ENCODE measurements at places on chromosomes 7 and 10. TPM values are rescaled to one million over a fixed set of nuclear protein-coding genes. Genes with fewer than 3 reads are reported as not detected.

The ANKIB1 gene
- 32.3 TPM for total RNA-seq

The CRPPA gene
- 1.6 TPM for total RNA-seq

The C10orf53 gene
- total RNA-seq = not detected

The KAZALD1 gene
- total RNA-seq = 0.90 TPM

The VSIR gene
- 59.6 TPM for total RNA-seq

The ANKRD7 gene
- 1.4 TPM for total RNA-seq

The RARRES2 gene
- not detected for total RNA-seq

The CLDN3 gene
- not detected for total RNA-seq

The GTF2IRD1 gene
- total RNA-seq = 1.4 TPM

The SPDYE1 gene
- not detected for total RNA-seq

The IFIT1B gene
- total RNA-seq = not detected

- no peak overlapping the region for H3K4me3 ChIP-seq
- no peak overlapping the region for H3K27ac ChIP-seq
- peaks cover 8% of the 10 kb centered on the region for H3K27me3 ChIP-seq
- DNase-seq = peak; percentile 21
- no peaks in the 10 kb centered on the region for H3K36me3 ChIP-seq
These were observed 40.4 kb upstream of the DLX5 start for GRCh38 chr7:97064972-97065587.

GRCh38 chr10:12685261-12686058, 316.1 kb downstream of the CCDC3 start:
- H3K27ac ChIP-seq = no peak overlapping the region
- no peaks in the 10 kb centered on the region for H3K27me3 ChIP-seq
- no peaks in the 10 kb centered on the region for H3K36me3 ChIP-seq
- no peak overlapping the region for H3K4me3 ChIP-seq
- H3K4me1 ChIP-seq = peaks cover 7% of the 10 kb centered on the region
- DNase-seq = no peak

- no peak overlapping the region for H3K27ac ChIP-seq
- DNase-seq = no peak
- H3K36me3 ChIP-seq = no peaks in the 10 kb centered on the region
- H3K27me3 ChIP-seq = peaks cover 3% of the 10 kb centered on the region
- H3K4me1 ChIP-seq = no peaks in the 10 kb centered on the region
These were observed 18.4 kb upstream of the COBL start for GRCh38 chr7:51335057-51335456.

- peak overlapping the region; percentile 91 for H3K27ac ChIP-seq
- H3K27me3 ChIP-seq = no peaks in the 10 kb centered on the region
- peak; percentile 30 for DNase-seq
- peak overlapping the region; percentile 85 for H3K4me3 ChIP-seq
- peaks cover 24% of the 10 kb centered on the region for H3K36me3 ChIP-seq
These were observed 2.2 kb upstream of the CUEDC2 start for GRCh38 chr10:102434394-102435132.

- H3K4me3 ChIP-seq = no peak overlapping the region
- H3K27ac ChIP-seq = no peak overlapping the region
- H3K4me1 ChIP-seq = peaks cover 9% of the 10 kb centered on the region
- H3K36me3 ChIP-seq = peaks cover 3% of the 10 kb centered on the region
- DNase-seq = no peak
These were observed 135.8 kb downstream of the JAZF1 start for GRCh38 chr7:28044825-28045224.

DNA sequence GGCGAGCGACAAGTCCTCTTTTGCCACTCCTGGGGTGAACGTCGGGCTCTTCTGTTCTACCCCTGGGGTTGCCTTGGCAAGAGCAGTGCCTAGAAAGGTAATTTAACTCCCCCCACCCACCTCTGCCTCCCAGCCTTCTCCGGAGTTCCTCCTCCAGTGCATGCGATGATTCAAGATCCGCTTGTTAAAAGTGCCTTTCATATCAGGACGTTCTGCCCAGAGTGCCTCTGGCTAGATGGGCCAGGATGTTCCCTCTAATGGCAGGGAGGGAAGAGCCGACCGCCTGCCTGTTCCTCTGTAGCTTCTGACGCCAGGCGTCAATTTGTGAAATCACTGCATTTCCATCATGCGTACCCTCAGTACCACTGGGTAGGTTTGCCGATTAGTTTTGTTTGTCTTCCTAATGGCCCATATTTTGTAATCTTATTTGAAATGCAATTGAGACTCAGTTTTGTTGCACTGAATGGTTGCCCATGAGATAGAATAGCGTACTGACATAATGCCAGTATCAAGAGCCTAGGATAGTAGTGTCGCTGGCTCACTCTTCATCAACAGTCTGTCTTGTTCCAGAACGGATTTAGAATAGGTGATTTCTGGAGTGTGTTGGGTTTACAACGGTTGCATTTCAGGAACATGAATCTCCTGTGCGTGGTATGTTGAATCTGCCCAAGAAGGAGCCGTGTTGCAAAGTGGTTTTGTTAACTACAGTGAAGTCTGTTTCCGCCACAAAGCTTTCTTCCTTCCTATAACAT, 13.5 kb downstream of the ECHDC3 start:
- no peaks in the 10 kb centered on the region for H3K36me3 ChIP-seq
- H3K27me3 ChIP-seq = no peaks in the 10 kb centered on the region
- no peak overlapping the region for H3K27ac ChIP-seq

DNA sequence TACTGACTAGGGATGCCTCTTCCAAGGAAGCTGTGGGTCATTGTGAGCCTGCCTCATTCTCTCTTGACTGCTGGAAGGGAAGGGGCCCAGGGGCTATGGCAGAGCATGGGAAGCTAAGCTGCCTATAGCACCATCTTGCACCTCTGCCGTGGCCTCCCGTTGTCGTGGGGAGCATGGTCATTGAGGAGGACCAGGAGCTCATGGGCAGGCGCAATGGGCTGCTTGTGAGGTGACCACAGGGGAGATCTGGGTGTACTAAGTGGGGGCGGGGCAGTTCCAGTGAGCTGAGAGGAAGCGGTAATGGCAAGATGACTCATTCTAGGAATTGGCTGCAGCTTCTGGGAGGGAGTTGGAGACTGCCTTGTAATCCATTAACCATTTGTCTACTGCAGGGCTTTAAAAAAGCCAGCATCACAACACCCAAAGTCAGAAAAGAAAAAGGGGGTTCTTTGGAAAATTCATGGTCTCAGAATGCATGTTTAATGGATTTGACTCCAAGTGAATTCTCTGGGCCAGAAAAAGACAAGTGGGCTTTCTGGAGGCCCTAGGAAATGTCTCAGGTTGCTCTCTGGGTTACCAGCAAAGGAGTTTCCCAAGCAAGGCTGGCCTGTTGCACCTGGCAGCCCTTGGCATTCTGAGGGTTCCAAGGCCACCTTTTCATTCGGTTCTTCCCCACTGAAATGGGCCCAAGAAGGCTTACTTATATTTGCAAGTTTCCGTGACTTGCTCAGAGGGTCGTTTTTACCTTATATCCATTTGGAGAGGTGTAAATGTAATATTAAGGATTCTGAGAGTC, 3.6 kb downstream of the DUSP5 start:
- H3K27ac ChIP-seq = peak overlapping the region; percentile 91
- H3K4me3 ChIP-seq = peak overlapping the region; percentile 99
- DNase-seq = peak; percentile 85
- H3K36me3 ChIP-seq = peaks cover 76% of the 10 kb centered on the region
- H3K4me1 ChIP-seq = peaks cover 66% of the 10 kb centered on the region

DNA sequence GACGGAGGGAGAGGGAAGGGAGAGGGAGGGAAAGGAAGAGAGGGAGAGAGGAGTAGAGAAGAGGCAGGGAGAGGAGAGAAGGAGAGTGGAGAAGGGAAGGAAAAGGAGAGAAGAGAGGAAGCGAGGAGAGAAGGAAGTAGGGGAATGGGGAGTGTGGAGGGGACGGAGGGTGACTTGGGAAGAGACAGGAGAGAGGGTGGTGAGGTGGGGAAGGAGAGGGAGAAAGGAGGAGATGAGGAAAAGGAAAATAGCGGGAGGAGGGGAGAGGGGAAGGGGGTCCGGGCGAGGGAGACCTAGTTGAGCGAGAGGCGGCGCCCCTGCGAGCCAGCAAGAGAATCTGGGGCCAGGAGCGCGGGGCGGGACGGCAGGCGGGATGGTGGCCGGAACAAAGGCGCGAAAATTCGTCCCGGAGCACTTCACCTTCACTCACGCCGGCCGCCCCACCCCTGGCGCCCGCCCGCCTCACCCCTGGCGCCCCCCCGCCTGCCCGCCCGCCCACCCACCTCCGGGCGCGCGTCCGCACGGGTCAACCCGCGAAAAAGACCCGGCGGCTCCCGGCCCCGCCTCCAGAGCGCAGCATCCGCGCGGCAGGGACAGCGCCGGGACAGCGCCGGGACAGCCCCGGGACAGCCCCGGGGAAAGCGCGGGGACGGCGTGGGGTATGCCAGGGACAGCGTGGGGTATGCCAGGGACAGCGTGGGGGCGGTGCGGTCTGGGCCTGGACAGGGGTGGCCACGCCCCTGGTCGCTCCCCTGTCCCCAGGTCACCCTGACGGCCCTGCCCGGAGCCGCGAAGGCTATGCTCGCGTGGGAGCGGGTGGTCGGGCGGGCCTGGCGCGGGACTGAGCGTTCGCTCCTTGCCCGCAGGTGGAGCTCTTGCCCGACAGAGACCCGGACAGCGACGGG, 4.2 kb downstream of the VSTM2A start:
- DNase-seq = peak; percentile 12
- peaks cover 3% of the 10 kb centered on the region for H3K36me3 ChIP-seq
- no peak overlapping the region for H3K27ac ChIP-seq
- no peaks in the 10 kb centered on the region for H3K4me1 ChIP-seq

GRCh38 chr10:60611291-60611747, 167.0 kb upstream of the CDK1 start:
- H3K36me3 ChIP-seq = no peaks in the 10 kb centered on the region
- no peak overlapping the region for H3K27ac ChIP-seq
- H3K4me1 ChIP-seq = peaks cover 18% of the 10 kb centered on the region
- no peaks in the 10 kb centered on the region for H3K27me3 ChIP-seq

GRCh38 chr10:85657476-85658113, 709.0 kb downstream of the GRID1 start:
- no peaks in the 10 kb centered on the region for H3K36me3 ChIP-seq
- no peak overlapping the region for H3K4me3 ChIP-seq
- DNase-seq = no peak
- H3K27me3 ChIP-seq = no peaks in the 10 kb centered on the region

DNA sequence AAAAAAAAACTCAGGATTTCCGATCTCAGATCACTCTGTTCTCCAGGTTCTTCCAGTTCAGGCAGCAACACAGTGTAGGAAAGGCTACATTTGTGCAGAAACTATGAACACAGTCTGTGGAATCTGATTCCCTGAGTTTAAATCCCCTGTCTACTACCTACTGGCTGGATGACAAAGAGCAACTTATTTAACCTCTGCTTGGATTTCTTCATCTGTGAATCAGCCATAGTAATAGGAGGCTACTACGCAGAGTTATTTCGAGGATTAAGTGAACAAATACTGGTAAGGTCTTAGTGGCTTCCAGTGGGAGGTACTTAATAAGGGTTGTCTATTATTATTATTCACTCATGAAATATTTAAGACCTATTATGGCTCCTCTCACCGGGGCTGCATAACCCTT, 44.3 kb upstream of the PDCD4 start:
- no peaks in the 10 kb centered on the region for H3K27me3 ChIP-seq
- H3K4me1 ChIP-seq = peaks cover 3% of the 10 kb centered on the region
- no peaks in the 10 kb centered on the region for H3K36me3 ChIP-seq
- no peak for DNase-seq

DNA sequence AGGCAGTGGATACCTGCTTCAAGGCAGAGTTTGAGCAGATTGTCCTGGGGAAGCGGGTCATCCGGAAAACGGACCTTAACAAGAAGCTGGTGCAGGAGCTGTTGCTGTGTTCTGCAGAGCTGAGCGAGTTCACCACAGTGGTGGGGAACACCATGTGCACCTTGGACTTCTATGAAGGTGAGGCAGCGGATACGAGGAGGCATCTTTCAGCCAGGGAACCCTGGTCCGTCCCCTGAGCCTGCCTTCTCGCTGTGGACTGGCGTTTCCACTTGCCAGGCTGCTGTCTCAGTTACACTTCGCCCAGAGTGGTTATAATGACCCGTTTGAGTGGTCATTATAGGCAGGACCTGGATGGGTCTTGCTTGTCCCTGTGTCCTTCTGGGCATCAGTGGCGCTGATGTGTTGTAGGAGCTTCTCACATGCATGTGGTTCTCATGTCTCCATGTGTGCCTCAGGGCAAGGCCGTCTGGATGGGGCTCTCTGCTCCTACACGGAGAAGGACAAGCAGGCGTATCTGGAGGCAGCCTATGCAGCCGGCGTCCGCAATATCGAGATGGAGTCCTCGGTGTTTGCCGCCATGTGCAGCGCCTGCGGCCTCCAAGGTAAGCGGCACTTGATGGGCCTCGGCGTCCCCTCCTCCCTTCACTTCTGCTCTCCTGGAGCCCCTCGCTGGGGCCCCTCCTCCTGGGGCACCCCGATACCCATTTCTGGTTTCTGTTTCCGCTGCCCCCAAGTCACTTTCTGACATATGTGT, 18.0 kb downstream of the UPP1 start:
- peaks cover 56% of the 10 kb centered on the region for H3K36me3 ChIP-seq
- no peak overlapping the region for H3K27ac ChIP-seq
- no peak overlapping the region for H3K4me3 ChIP-seq

DNA sequence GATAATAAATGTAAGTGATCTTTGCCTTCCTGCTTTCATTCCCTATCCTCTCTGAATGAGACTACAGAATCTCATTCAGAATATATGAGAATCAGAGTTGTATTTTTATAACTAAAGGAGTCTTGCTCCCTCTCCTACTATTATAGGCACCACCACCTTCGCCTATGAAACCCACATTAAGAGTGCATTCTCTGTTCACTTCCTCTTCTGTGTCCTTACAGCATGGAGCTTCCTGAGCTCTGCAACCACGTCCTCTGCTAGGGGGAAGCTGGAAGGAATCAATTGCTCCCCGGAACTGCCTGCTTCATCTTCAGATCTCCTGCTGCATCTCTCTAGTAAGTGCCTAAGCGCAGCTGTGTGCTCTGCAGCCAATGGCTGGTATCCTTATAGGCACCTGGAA, 820.7 kb downstream of the GRID1 start:
- H3K27ac ChIP-seq = no peak overlapping the region
- DNase-seq = no peak
- no peak overlapping the region for H3K4me3 ChIP-seq
- H3K27me3 ChIP-seq = peaks cover 15% of the 10 kb centered on the region
- no peaks in the 10 kb centered on the region for H3K4me1 ChIP-seq

DNA sequence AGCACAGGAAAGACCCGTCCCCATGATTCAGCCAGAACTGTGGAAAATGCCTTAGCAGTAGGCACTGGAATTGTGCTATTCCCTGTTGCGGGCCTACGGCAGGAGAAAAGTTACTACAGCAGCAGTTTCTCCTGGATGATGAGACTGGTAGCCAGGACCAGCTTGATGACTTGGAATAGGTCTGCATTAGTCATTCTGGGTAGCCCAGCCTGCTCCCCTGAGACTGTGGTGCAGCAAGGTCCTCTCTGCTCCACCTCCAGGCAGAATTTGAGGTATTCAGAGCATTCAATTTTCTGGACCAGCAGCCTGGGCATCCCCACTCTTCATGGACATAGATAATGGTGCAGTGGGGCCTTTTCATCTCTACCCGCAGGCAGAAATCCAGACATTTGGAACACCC, 490.0 kb downstream of the SH2D4B start:
- H3K27ac ChIP-seq = no peak overlapping the region
- H3K4me1 ChIP-seq = no peaks in the 10 kb centered on the region
- no peak for DNase-seq
- no peaks in the 10 kb centered on the region for H3K27me3 ChIP-seq

GRCh38 chr10:86756511-86757112, at the start of gene BMPR1A:
Gene BMPR1A, plus strand, starts transcription at chr10:86756619. Its CDS starts 119,400 bp downstream, at chr10:86876019.
- H3K4me1 ChIP-seq = peaks cover 40% of the 10 kb centered on the region
- H3K4me3 ChIP-seq = peak within 1 kb of the TSS; percentile 87
- peak within 1 kb of the TSS; percentile 81 for H3K27ac ChIP-seq
- peak; percentile 3 for DNase-seq
- H3K36me3 ChIP-seq = peaks cover 3% of the 10 kb centered on the region
- H3K27me3 ChIP-seq = peaks cover 28% of the 10 kb centered on the region

All from activated CD8-positive, alpha-beta T cell treated with anti-CD3 and anti-CD28 coated beads for 36 hours (primary cell).